ENCODE measurements at places on chromosomes 16 and 17.

GRCh38 chr17:32976605-32977004 is 15.0 kb upstream of the SPACA3 start:
- DNase-seq = no peak

DNA sequence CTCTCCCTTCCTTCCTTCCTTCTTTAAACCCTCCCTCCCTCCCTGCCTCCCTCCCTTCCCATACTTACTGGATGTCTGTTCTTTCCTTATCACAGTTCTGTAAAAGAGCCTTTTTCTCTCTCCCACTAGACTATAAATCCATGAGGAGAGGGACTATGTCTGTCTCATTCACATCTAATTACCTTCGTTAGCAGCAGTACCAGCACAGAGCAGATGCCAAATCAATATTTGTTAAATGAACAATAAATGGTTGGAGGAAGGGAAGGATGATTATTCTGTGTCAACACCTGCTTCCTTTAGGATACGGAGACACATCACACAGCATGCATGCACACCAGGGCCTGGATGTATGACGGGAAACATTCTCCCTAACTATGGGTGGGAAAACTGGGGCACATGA is 94.2 kb downstream of the DNAH3 start:
- DNase-seq = no peak

DNA sequence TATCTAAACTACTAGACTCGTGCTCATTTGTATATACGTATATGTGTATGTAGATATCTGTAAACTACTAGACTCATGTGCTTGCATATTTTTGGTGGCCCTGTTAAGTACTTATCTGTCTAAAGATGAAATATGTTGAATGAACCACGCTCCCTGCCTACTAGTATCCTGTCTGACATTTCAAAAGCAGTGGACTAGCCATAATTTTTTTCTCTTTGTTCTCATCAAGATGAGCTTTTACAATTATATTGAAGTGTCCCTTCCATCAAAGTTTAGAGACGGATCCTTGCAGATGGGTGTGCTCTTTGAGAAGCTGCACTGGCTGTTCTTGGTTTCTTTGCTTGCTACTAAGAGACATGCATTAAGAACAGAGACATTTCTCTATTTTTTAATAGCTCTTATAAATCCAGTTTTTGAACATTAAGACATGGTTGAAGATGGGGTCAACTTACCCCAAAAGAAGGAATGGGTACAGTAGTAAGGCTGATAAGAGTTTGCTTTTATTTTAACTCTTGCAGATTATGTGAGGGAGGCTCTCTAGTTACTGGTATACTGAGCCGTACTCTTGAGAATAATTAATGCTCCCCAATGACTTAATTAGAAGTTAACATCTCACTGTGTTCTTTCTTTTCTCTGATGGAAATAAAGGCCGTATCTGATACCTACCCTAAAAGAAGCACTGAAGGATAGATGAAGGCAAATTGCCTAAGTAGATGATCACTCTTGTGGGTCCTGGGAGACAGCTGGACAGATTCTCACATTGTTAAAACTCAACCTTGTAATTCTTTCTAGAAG is 3.4 kb downstream of the CNTNAP4 start:
- no peak for DNase-seq

- DNase-seq = no peak
Measured at GRCh38 chr16:85637061-85637807, 24.1 kb downstream of the GSE1 start.

DNA sequence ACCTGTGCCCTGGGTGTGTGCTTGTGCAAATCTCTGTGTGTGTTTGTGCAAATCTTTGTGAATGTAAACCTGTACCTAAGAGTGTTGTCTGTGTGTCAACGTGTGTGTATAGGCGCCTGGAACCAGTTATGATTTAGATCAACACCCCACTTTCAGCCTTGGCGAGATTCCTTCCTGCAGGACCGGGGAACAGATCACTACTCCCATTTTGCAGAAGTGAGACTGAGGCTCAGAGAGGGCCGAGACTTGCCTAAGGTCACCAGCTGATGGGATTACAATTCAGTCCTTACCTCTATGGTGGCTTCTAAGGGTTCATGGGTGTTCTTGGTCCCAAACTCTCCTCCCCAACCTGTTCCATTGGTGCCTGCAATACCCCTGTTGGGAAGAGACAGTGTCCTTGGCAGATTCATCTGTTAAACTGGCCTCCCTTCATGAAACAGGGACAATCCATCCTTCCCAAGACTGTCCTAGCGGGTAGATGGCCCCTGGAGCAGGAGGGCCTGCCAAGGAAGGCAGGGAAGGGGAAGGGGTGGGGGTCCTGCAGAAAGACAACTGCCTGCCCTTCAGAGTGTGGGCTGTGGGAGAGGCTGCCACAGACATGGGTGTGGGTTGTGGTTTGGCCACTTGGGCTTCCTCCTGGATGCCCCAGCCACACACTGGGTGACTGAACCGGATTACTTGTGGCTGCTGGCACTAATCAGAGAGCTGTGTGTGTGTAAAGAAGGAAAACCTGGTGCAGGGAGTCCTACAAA is 6.9 kb upstream of the MAPK7 start:
- DNase-seq = no peak

Measured in anterior cingulate cortex (tissue), 58 donors.